NCI-H1930 (cell line): ENCODE measurements at places on chromosomes 2 and 18.

DNA sequence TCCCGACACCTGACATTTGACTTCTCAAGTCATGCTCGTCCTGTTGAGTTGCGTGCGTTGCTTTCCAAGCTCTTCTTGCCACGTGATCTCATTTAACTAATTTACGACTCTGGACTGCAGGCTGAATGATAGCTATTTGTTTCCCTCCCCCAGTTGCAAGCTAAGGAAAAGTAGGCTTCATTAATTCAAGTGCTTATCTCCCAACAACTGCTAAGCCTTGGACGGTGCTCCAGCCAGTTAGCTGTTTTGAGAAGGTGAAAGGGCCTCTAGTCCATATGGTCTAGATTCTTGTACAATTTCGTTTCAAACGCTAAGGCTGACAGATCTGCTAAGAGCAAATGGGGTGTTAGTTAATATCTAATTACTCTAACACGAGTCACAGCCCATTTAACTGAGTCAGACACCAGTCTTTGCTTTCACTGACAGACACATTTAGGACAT lies 21.1 kb downstream of the GPR45 start:
- no peak for DNase-seq

DNA sequence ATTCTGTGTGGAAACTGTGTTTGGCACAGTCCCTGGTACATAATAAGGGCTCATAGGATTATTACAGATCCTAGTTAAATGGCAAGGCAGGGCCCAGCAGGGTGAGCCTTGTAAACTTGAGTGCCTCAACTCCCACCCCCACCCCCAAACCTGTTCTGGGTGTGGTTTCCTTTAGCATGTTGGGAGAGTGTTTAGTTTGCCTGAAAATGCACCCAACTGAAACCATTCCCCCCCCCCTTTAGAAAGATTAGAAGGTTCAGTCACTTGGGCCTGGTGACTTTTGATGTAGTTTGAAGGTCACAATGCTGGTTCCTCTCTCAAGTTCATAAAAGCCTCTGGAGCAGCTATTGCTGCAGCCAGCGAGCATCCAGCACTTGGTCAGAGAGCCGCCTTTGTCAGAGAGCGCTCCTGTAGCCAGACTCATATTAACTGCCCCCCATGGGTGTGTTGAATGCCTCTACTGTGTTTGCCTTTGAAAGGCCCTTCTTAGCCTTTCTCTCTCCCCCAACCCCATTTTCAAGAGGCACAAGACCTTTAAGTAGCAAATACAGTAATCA lies 113.7 kb downstream of the SPTBN1 start:
- DNase-seq: no peak

- no peak for DNase-seq
Measured at GRCh38 chr2:171406044-171406443, 27.7 kb downstream of the METTL8 start.

GRCh38 chr2:58968885-58969284 lies 727.8 kb upstream of the FANCL start:
- DNase-seq: no peak

DNA sequence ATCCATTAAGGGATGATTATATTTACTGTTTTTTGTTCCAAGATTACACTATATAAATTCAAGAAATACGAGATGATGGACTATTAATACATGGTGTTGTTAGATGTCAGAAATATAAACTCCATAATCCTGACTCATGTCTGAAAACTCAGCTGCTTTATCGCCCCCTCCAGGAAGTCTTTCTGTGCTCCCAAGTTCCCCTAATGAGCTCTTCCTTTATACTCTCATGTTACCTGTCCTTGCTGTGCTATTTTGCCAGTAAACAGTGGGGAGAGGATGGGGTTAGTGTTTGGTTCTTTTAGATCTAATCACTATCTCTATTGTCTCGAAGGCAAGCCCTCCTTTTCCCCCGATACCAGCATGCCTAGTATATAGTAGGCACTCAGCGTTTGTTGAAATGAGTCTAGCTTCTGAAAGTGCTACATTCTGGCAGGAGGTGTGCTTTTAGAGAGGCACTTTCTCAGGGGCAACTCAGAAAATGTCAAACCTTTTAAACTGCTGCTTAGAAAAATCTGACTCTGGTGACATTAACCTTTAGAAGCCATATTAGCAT lies 21.4 kb upstream of the BARD1 start:
- DNase-seq: no peak

GRCh38 chr2:145652571-145653545 lies 1132.9 kb upstream of the ZEB2 start:
- DNase-seq: no peak

GRCh38 chr2:41791523-41791922 lies 256.3 kb upstream of the PKDCC start:
- no peak for DNase-seq

DNA sequence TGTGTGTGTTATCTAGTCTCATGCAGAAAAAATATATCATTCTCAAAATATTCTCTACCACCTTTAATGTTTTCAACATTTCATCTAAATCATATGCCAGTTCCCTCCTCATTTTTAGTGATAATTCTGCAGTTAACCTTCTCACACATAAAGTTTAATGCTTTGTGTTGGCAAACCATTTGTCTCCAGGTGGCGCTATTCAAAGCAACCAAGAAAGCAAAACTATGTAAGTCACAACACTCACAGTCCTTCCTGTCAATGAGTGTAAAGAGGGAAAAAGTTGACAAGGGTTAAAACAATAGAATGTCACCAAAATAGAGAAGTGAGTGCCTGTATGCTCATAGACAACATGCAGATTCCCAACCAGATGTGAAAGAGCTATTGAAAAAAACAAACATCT lies 961.6 kb upstream of the LRRTM1 start:
- no peak for DNase-seq

DNA sequence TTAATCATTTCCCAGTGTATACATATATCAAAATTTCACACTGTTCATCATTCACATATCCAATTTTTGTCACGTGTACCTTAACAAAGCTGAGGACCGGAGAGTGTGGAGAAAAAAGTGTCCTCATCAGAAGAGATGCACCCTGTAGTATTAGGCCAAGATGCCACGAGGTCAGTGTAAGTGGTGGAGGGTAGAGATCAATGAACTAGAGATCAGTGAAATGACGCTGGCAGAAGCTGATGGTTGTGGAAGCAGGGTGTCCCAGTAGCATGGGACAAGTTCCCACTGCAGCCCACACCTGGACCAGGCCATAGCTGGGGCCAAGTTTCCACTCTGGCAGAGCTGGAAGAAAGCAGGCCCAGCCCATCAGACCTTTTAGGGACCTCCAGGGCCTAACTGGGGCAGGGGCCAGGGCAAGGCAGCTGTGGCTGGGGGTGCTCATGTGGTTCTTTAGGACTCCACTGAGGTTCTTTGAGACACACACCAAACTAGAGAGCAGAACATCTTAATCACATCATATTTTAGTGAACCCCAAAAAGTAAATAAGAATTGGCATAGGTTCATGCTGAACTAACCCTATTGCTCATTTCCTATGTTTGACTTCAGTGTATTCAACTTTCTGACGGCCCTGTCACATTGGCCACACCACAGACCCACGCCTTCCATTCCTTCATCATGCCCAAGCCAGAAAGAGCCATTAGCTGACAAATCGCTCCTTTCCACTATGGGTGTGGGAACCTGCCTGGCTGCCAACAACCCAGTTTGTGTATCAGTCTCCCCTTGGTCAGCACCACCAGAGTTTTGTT lies 21.6 kb upstream of the GPR55 start:
- DNase-seq: no peak

DNA sequence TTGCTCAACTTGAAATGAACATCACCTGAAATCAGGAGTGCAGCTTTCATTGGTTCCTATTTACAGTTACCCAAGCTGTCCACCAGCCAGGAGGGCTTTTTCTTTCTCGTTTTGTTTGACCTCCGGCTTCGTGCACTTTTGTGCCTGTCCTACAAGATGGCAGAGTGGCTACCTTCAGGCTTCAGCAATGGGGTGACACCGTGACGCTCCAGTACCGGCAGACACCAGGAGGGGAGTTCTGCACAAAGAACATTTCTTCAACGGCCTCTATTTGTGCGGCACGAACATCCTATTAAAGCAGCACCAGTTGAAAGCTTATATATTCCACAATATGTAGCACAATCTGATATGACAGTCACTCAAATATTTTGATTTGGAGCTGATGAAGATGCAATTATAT lies 18.3 kb downstream of the RNASEH1 start:
- DNase-seq: no peak

- DNase-seq: no peak
Measured at GRCh38 chr2:12131975-12132374, 385.5 kb downstream of the LPIN1 start.

DNA sequence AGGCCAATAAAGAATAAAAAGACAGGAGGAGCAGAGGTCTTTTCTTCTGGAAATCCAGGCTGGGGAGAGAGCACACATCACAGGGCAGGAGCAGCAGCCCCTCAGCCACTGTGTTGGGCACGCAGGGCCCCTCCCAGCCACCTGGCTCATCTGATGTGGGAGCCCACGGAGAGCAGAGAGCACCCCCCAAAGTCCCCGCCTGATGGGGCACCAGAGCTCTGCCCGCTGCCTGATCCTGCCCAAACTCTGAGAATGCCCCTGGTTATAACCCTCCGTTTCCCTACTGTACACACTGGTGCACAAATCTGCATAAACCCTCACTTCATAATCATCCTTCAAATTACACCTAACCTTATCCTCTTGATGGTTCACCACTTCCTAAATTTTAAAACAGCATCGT lies 111.3 kb downstream of the HDAC4 start:
- DNase-seq: no peak

- DNase-seq: no peak
Measured at GRCh38 chr2:46871976-46872381, 43.6 kb downstream of the MCFD2 start.

GRCh38 chr2:241350878-241351639 lies 5.0 kb upstream of the FARP2 start:
- no peak for DNase-seq

- no peak for DNase-seq
Measured at GRCh38 chr18:69444221-69444620, 43.5 kb downstream of the DOK6 start.

DNA sequence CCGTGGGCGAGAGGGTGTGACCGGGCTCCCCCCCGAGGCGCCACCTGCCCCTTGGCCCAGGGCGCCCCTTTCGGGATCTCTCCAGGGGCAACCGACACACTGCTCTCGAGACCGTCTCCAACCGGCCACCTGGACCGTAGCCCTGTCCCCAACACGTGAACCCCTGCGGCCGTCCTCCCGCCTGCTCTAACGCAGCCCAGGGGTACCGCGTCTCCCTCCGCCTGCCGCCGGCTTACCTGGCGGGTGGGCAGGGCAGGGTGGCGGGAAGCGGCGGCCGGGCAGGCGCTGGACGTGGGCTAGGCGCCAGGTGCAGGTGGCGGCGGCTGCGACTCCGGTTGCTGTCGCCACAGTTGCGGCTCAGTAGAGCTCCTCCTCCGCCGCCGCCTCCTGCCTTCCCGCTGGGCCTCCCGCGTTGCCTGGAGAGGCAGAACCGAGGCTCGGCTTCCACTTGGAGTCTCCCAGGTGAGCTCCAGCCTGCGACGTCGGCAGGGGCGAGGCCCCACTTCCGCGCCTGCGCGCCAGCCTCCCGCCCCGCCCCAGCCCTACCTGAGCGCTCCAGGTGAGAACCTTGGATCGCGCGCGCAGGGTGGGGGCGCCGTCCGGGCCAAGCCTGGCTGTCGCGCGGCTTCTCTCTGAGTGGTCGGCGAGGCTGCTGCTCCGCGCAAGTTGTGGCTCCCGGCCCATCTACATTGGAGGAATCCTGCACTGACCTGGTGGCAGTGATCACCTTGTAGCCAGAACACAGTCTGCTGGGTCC lies at the start of gene GALNT3:
Gene GALNT3, minus strand, starts transcription at position 469 of the 757 bp plus-strand sequence. CDS start 23,547 bp downstream, outside the sequence.
- DNase-seq: peak; percentile 60

- DNase-seq: no peak
Measured at GRCh38 chr2:54240515-54241469, 15.2 kb downstream of the TSPYL6 start.

- no peak for DNase-seq
Measured at GRCh38 chr18:76521417-76522121, 26.5 kb upstream of the ZNF516 start.

- DNase-seq: no peak
Measured at GRCh38 chr2:171201271-171201670, 40.6 kb upstream of the TLK1 start.

- DNase-seq: no peak
Measured at GRCh38 chr2:200829258-200829655, 17.5 kb downstream of the BZW1 start.
